ENCODE measurements at places on chromosomes 7 and 10.
A peak's percentile ranks its signal among the peaks of the same experiment; 100 is the strongest.

DNA sequence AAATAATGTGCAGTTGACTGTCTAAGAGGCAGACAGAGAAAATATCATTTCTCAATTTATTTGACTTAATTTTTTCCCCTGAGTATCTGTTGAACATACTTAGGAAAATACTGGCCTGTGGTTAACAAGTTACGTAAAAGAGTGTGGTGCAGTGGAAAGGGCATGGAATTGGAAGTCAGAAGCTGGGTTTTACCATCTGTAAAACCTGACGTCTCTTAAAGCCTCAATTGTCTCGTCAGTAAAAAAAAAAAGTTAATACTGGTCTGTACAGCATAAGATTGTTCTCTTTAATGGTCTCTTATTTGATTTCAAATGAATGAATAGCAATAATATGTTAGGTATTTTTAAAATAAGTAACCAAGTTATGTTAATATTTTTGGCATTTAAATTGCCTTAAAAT is 67.8 kb downstream of the PHTF2 start:
- no peak for DNase-seq

DNA sequence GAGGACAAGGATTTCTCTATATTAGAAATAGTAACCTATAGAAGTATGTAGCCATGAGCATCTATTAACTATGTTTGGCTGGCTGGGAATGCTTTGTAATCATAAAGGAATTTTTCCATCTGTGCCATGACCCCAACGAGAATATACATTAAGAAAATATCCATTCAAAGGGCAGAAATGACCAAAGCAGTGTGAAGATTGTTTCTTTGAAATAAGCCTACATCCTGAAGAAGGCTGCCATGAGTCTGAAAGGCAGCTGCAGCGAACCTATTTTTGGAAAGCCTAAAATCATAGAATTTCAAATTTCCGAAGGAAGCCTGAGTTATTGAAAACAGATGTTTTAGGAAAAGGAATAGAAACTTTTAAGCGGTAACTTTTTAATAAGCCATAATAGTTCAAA is 244.2 kb upstream of the FOXK1 start:
- no peak for DNase-seq

DNA sequence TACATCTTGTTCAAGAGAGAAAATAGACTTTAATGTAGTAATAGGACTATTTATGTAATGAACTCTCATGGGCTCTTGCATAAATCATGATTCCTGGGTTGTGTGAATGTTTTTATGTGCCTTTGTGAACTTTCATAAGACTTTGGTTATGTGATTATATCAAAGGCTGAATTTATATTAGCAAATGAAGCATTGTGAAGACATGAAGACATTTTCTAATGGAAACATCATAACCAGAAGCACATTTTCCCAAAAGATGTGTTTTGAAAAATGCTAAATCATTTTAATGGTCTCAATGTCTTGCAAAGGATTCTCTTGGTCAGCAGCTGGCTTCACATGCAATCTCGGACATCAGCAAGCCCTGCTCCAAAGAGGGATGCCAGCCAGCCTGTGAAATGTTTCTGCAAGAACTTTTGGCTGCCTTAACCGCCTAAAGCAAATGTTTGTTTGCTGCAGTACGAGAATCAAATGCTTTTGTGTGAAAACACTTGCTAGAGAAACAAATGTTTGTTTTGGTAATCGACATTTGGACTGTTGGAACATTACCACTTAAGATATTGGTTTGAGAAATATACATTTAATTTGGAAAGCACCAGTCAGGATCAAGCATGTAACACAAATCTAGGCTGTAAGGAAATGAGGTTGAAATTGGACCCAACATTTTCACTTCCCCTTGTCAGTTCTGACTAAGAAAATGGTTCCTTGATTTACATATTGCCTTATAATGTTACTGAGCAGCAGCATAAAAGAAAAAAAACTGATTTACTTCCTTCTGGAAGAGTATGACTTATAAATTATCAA is 102.1 kb downstream of the RTKN2 start:
- no peak for DNase-seq

GRCh38 chr7:5284304-5285281 is 1.9 kb downstream of the SLC29A4 start:
- no peak for DNase-seq

- no peak for DNase-seq
Observed at GRCh38 chr10:119644205-119644814, 6.9 kb upstream of the BAG3 start.

- no peak for DNase-seq
Observed at GRCh38 chr10:62075414-62075813, 173.9 kb downstream of the ARID5B start.

- DNase-seq = no peak
Observed at GRCh38 chr7:44395067-44395466, 69.7 kb upstream of the CAMK2B start.

- DNase-seq = no peak
Observed at GRCh38 chr10:130807721-130808120, 503.8 kb downstream of the TCERG1L start.

DNA sequence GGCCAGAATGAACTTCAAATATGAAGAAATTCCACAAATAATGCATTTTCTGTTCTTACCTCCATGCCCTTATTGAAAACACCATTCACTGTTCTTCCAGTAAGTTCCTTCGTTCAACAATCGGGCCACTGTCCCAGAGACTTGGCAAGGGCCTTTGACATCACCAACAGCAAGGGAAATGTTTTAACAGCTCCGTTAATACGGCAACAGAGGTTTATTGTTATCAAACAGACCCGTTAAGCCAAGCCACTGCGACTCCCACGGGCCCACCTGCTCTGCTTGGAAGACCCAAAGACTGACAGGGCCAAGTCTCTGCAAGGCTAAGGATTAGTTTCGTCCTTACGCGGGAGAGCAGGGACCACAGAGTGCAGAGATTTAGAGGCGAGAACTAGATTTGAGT is 43.4 kb upstream of the LYZL1 start:
- DNase-seq = no peak

- no peak for DNase-seq
Observed at GRCh38 chr7:110531186-110531585, 559.7 kb upstream of the LRRN3 start.

DNA sequence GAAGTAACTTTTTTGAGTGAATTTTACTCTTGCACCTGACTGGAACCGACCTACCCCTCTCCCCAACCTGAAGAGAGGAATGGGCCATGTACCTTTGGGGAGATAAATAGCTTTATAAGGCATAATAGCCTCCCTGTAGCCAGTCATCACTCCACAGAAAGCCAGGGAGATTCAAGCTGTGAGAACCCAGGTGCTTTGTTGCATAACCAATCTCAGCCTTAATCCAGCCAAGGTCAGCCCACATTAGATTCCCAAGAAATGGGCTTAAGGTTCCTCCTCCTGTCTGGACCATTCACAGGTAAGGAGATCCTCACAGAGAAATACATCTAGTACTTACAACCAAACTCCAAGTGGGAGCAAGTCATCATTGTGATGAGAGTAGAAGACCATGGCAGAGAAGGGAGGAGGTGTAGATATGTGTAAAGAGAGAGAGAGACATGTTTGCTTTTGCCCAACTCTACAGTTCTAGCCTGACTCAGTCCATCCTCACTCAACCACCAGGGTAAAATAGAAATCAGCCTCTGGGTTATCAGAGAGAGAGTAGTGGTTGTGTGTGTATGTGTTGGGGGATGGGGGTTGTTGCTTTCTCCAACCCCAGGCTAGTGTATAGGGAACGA is 23.6 kb downstream of the SKIDA1 start:
- no peak for DNase-seq

GRCh38 chr7:36707465-36707864 is 16.8 kb downstream of the AOAH start:
- no peak for DNase-seq

DNA sequence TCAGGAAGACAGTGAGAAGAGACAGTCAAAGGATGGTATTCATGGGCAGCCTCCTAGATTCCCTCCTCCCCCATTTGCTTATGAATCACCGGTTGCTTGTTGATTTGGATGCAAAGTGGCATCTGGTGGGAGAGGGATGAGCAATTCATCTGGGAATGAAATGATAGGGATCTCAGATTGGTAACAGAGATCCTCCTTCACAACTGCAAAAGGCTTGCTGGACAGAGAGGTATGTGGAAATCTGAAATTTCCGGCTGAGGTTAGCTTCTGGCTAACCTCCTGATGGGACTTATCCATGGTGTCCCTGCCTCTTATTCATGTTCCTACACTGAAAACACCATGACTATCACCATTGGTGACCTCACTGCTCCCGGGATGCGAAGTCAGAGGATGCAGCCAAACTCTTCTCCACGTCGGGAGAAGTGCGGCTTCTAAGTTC is 48.4 kb upstream of the PODXL start:
- DNase-seq = no peak

GRCh38 chr7:50284296-50284695 is 20.2 kb upstream of the IKZF1 start:
- no peak for DNase-seq

DNA sequence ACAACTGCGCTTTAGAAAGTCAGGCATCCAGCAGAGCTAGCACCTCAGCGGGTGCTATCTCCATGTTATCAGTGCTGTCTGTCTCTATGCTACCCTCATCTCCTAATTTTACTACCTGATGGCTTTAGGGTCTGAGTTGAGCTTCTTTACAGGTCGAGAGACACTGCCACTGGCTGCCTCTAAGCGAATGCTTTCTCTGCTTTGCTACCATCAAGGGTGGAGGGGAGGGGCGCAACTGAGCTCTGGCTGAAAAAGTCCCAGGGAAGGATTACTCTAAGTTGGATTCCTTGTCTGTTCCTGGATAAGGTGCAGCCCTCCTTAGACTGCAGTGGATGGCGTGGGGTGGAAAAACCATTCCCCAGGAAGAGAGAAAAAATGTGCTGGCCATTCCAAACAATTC is 105.7 kb downstream of the CDK14 start:
- DNase-seq = no peak

DNA sequence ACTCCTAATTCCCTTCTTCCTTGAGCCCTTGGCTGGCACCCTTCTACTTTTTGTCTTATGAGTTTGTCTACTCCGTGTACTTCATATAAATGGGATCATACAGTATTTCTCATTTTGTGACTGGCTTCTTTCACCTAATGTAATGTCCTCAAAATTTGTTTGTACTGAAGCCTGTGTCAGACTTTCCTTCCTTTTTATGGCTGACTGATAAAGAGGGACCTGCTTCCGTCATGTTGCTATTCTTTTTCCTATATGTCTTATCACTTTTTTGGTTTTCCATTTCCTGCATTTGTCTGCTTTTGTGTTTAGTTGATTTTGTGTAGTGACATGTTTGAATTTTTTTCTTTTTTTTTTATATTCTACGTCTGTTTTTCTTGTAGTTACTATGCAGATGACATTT is 470.9 kb downstream of the SDK1 start:
- no peak for DNase-seq

DNA sequence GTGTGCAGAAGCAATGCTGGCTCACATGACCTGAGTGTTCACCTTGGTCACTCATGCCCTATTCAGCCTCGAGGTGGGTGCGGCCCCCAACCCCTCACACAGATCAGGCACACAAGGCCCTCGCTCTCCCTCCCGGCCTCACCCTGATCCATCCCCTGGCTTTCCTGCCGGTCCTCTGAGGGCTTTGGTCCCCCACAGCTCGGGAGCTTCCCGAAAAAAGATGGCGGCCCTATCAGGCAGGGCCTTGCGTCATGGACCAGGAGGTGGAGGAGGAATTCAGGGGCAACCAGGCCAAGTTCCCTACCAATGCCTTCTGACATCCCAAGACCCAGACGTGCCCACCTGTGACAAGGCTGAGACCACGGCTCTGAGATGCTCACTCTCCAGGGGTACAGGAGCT is 43.7 kb upstream of the DNAAF5 start:
- no peak for DNase-seq

GRCh38 chr7:69659983-69660382 is 61.7 kb downstream of the AUTS2 start:
- no peak for DNase-seq

GRCh38 chr10:84543948-84544347 is 215.6 kb downstream of the CCSER2 start:
- no peak for DNase-seq

- peak; percentile 48 for DNase-seq
Observed at GRCh38 chr10:49512121-49512809, 26.7 kb downstream of the ERCC6 start.

DNA sequence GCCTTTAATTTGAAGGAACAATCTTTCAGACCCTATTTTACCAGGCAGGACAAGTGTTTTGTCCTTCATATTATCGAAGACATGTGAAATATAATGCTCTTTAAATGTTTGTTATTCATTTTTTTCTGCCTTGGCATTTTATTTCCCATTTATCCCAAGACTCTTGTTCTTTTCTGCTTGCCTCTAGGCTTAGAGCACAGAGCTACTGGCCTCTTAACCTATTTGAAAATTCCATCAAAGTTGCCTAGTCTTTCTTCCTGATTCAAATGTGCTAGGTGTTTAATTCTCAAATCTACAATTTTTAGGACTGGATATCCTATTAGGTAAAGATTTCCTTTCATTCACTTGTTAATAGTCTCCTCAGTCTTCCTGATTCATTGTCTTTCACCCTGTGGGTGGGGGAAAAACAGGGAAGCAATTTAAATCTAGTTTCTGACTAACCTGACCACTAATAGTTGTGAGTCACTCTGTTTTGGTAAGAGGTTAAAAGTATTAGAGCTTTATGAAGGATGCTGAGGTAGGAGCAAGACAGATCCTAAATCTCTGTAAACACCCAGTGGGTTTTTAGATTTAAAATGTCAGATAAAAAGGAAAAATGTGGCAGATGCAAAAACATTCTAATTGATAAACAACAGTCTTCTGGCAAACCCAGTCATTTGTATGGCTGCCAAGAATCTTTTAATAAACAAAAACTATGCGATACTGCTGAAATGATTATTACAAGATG is 1.5 kb downstream of the LIPK start:
- DNase-seq = no peak

DNA sequence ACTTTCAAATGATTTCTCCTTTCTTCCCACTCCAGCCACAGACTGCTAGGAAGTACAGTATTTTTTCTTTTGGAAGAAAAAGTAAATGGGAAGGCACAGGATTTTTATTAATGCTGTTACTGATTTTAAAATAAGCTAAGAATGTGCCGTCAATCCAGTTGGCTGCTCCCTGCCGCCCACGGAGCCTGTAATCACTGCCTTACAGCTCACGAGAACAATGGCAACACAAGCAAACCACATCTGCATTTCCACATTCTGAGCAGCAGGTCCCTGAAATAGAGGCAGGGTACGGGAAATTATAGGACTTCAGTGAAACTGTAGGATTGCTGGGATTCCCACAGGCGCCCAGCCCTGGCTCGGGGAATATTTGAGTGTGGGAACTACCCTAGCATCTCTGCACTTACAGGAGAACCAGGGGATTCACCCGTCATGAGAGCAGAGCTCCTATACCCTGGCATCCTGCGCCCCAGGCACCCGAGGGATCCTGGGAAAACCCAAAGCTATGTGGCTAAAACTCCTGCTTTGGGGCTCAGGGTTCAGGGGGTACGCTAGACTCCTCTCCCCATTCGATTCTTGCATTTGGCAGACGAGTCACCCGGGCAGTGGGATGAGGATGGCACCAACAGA is 72.9 kb upstream of the TNS3 start:
- DNase-seq = no peak

- no peak for DNase-seq
Observed at GRCh38 chr10:124238367-124238766, 145.0 kb upstream of the CHST15 start.

All from naive thymus-derived CD4-positive, alpha-beta T cell (primary cell).